Thoracic aorta (tissue), 2 donors: ENCODE measurements at places on chromosomes 3 and 15. TPM values are rescaled to one million over a fixed set of nuclear protein-coding genes. Genes with fewer than 3 reads are reported as not detected.

Gene KCNH8
- 0.07 TPM for total RNA-seq

Gene NCKIPSD
- total RNA-seq = 101 TPM

Gene GOLGA8M
- total RNA-seq = not detected

Gene SERINC4
- total RNA-seq = not detected

Gene PARP15
- total RNA-seq = 4.0 TPM

Gene TM4SF4
- total RNA-seq = not detected

Gene RASL12
- total RNA-seq = 324 TPM

Gene DISP2
- total RNA-seq = 0.54 TPM

Gene STRC
- 1.1 TPM for total RNA-seq

Gene CCNL1
- 387 TPM for total RNA-seq

Gene PLAAT1
- not detected for total RNA-seq

Gene BCHE
- total RNA-seq = 2.2 TPM

Gene PLA2G4D
- not detected for total RNA-seq

Gene MESP2
- 1.8 TPM for total RNA-seq

Gene TTLL13
- not detected for total RNA-seq
